ENCODE measurements at places on chromosomes 6 and 20.

- DNase-seq, result no peak
Measured at GRCh38 chr6:6882592-6882991, 225.2 kb upstream of the RREB1 start.

DNA sequence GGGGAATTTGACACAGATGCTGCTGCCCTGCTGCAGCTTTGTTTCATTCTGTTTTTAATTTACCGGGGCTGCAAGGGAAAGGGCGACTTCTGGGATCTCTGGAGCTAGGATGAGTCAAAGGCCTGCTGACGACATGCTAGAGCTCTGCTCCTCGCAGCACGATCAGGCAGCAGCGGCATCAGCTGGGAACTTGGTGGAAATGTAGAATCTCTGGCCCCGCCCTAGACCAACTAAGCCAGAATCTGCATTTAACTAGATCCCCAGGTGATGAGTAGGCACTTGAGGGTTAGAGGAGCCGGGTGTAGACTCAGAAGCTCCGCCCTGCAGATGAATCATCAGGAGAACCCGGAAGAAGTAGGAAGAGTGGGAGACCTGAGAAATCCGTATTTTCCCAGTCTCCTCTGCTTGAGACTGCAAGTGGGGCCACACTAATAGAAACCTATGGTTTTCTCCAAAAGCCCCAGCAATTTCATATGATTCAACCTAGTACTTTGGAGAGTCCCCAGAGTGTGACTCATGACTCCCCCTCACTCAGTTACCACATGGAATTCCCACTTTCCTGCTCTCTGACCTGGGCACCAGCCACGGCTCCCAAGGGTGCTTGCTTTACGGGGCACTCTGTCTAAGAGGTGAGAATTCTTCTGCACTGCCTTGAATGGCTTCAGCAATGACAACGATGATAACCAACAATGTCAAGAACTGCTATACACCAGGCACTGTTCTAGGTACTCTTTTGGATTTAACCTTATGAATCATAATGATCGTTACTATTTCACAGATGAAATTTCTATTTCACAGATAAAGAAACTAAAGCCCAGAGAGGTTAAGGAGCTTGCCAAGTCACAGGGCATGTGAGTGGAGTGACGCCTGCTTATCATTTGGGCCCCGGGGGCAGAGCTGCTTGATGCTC is 18.1 kb downstream of the TUBB2B start:
- DNase-seq, result peak; percentile 95

GRCh38 chr6:39388606-39389483 is 66.3 kb upstream of the KCNK16 start:
- DNase-seq, result no peak

GRCh38 chr6:39344821-39345280 is 22.3 kb upstream of the KCNK16 start:
- no peak for DNase-seq

DNA sequence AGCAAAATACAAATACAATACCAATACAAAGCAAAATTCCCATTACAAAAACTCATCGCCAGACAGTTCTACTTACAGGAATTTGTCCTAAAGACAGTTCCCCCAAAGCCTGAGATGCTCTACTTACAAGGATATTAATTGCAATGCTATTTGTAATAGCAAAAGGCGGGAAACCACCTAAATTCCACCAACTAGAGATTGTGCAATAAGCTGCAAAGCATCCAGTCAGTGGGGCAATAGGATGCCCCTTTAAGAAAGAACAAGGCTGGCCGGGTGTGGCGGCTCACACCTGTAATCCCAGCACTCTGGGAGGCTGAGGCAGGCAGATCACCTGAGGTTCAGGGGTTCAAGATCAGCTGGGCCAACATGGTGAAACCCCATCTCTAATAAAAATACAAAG is 39.1 kb downstream of the FAM209B start:
- DNase-seq, result no peak

- no peak for DNase-seq
Measured at GRCh38 chr6:91317247-91317835, 730.5 kb upstream of the MAP3K7 start.

- DNase-seq, result no peak
Measured at GRCh38 chr6:122153557-122153956, 245.9 kb upstream of the HSF2 start.

- DNase-seq, result no peak
Measured at GRCh38 chr20:52892023-52892422, 80.1 kb upstream of the TSHZ2 start.

Measured in NCI-H187 (cell line).